ENCODE measurements at places on chromosomes 1 and 21.

DNA sequence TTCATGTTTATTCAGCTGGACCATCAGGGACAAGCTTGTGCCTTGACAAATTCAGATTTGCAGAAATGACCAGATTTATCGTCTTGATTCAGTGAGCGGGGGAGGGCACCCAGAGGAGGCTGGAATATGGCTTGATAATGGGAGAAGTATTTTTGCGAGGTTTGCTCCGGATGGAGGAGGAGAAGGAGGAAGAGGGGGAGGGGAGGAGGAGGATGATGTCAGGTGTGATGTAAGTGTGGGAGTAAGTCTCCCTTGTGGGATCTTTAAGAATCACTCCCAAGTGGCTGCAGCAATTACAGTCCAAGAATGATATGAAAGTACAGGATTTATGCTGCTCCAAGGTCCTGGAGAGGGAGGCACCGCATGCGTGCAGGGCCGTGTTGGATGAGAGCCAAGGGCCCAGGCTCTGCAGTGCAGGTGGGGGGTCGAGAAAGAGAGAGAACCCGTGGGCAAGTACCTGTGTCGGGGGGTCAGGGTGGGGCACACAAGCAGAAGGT lies 5.6 kb upstream of the ZNF496 start:
- DNase-seq = no peak

DNA sequence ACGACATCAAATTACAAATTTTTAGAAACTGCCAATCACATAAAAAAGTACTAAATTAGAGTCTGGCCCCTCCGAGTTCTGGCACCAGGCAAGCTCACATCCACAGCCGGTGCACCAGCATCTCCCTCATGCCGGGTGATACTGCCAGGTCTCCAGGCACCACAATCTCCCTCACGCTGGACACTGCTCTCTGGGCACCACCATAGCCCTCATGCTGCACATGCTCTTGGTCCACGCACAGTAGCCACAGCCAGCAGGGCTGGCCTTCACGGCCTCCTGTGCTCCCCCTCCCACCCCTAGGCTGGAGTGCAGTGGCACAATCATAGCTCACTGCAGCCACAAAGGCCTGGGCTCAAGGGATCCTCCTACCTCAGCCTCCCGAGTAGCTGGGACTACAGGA lies 65.5 kb downstream of the AKT3 start:
- no peak for DNase-seq

DNA sequence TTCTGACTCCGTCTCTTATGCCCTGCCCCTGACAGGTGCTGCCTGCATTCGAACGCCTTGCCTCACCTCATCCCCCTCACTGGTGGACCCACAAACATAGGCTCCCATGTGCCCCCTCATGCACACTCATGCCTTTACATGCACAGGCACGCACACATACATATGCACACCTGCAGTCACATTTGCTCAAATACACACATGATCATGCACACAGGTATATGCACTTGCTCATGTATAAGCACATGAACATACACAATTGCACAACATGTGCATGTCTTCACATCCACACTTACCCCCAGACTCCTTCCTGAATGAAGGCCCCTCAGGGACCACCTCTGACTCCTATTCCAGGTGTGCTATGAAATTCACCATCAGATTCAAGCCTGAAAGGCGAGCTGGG lies 506.9 kb downstream of the PTPRU start:
- DNase-seq = no peak

GRCh38 chr1:75308365-75308764 lies 174.2 kb downstream of the LHX8 start:
- DNase-seq = no peak

DNA sequence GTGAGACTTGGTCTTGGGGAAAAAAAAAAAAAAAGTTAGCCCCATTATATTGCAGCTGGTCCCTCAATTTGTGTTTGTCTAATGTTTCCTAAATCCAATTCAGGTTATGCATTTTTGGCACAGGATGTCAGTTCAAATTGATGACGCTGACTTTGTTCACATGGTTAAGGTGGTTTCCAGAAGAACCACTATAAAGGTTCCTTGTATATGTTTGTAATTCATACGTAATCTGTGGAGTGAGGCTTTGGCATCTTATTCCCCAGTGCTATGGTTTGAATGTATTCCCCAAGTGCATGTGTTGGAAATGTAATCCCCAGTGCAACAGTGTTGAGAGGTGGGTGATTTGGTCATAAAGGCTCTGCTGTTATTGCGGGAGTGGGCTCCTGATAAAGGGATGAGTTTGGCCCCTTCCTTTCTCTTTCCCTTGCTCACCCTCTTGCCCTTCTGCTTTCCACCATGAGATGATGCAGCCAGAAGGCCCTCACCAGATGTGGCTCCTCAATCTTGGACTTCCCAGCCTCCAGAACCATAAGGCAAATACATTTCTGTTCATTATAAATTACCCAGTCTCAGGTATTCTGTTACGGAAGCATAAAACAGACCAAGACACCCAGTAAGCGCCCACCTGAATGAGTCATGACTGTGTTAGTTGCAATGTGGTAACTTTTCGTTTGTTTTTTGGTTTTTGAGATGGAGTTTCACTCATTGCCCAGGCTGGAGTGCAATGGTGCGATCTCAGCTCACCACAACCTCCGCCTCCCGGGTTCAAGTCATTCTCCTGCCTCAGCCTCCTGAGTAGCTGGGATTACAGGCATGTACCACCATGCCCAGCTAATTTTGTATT lies 19.5 kb upstream of the HLCS start:
- DNase-seq = no peak

DNA sequence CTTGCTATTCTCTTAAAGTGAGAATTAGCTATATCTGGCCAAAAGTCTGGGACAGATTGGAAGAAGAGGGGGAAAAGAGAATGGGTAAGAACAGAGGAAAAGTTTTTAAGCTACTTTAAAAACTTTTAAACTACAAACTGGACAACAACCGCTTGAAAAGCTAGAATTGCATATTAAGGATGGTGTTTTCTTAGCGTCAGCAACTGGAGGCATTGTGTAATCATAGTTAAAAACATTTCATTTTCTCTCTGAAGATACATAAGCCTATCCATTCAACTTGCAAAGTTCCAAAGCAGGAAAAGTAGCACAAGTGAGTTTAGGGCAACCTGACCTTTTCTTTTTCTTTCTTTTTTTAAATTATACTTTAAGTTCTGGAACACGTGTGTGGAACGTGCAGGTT lies 10.9 kb downstream of the PBX1 start:
- no peak for DNase-seq

- no peak for DNase-seq
Observed at GRCh38 chr21:16307256-16307655, 577.5 kb downstream of the USP25 start.

- DNase-seq = no peak
Observed at GRCh38 chr1:112688781-112689193, 14.3 kb downstream of the MOV10 start.

All from activated CD4-positive, alpha-beta T cell treated with anti-CD3 and anti-CD28 coated beads for 48 hours (primary cell).